ENCODE measurements at places on chromosomes 16 and 17.

DNA sequence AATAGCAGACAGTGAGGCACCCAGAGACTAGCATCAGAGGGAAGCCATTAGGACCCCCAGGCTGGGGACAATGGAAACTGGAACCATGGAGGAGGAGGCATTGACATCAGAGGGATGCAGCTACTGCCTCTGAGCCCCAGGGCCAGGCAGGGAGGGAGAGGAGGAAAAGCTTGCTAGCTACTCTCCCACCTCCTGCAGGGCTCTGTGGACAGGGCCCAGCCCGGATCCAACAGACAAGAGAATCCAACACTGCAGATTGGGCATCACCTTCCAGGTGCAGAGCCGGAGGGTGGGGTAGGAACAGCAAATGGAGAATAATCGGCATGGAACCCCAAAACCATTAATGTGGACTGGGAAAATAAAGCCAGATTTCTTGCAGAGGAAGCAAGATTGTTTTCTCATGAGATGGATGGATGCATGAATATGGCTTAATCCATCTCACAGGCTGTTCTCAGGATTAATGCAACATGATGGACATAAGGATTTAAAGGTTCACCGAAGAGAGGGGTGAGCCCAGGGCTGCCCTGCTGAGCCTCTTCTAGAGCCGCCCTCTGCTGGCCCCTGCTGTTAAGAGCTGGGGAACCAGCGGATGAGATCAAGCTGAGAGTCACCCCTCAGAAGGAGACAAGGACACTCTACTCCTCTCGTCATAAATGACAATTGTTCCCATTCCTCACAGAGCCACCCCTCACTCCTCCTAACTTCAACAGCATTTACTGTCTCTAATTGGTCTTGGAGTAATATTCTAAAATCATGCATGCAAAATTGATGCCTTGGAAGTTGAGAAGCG lies 48.8 kb downstream of the DNAH3 start:
- no peak for DNase-seq

- DNase-seq = no peak
Observed at GRCh38 chr17:33090806-33091205, 99.2 kb downstream of the SPACA3 start.

DNA sequence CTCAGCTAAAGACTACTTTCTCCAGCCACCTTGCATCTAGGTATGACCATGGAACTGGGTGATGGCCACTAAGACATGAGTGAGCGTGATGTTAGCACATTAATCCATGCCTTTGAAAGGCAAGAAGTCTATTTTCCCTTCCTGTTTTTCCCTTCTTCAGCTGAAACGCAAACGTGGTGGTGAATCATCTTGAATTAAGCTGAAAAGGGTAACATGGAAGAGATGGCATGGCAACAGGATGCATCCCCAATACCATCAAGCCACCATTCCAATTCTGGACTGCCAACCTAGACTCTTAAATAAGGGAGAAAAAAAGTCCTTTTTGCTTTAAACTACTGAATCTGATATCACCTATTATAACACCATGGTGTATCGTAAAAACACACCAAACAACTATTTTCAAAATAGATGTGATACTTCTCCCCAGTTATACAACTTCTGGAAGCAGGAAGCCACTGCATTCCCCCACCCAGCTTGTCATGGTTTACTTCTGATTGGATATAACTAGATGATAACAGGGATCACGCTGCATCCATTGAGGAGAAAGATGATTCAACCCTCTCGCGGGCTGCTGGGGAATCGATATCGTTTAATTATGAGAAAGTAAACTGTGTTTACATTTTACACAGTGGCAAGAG lies 368.6 kb downstream of the CDH13 start:
- DNase-seq = no peak

- DNase-seq = no peak
Observed at GRCh38 chr16:14150796-14151195, 79.7 kb downstream of the MRTFB start.

GRCh38 chr17:53227111-53227510 lies 595.6 kb upstream of the KIF2B start:
- no peak for DNase-seq

GRCh38 chr17:20702692-20703091 lies 123.2 kb downstream of the CDRT15L2 start:
- DNase-seq = no peak

DNA sequence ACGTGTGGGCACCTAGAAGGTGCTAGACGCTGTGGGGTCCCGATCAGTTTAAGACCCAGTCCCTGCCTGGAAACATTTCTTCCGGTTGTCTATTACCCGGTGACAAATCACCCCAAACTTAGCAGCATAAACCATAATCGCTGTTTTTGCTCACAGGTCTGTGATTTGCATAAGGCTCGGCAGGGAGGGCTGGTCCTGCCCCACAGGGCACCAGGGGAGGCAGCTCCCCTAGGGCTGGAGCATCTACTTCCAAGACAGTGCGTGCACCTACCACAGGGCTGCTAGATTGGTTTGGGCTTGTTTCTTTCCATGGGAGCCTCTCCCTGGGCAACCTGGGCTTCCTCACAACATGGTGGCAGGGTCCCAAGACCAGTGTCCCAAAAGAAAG lies 214.5 kb upstream of the CIBAR2 start:
- DNase-seq = no peak

- DNase-seq = no peak
Observed at GRCh38 chr17:35299135-35299534, 56.3 kb downstream of the SLFN5 start.

DNA sequence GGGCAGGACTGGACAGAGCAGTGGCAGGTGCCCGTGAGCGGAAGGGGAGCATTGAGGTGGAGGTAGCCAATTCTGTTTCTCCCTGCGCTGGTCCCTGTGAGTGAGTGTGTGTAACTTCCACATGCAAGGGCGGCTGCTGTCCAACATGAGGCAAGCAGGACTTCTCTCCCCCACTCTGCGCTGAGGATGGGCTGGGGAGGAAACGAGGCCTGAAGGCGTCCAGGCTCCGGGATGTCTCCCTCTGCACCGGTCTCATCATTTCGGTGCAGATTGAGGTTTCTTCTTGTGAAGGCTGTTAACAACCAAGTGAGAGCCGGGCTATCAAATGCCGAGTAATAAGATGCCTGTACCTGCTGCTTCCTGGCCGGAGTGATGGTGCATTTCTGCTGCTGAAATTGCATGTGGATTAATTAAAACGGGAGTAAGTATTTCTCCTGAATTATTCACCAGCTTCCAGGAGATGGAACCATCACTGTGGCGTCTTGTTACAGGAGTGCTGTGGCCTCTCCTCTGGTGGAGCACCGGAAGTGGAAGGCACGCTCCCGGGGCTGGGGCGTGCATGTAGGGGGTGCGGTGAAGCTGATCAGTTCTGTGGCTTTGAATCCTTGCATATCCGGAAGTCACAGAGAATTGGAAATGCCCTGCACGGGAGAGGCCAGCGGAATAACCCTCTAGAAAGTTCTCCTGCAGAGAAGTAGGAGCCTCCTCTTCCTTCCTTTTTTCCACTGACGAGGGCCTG lies 41.7 kb upstream of the MGAT5B start:
- no peak for DNase-seq
